ENCODE measurements at places on chromosomes 4 and X.

GRCh38 chrX:11757719-11758399, at the start of gene MSL3:
MSL3 (plus strand) TSS chrX:11758237; CDS start chrX:11758264, 27 bp downstream.
- peak; percentile 75 for DNase-seq

DNA sequence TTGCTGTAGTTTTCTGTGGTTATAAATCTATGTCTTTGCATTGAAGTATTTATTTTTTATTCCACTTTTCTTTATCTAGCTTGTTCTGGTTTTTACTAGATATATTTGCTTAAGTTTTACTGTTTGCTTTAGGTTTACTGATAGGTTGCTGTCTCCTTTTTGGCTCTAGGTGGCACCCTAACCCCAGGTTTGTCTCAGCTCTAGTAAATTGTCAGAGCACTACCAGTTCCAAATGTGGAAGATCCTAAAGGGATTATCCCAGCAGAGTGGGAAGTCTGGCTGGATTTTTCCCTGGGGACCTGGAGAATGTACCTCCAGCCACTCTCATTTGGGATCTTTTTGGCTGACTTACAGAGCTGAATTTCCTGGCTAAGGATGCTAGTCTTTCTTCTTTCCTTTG, 106.1 kb downstream of the PBDC1 start:
- peak; percentile 32 for DNase-seq

DNA sequence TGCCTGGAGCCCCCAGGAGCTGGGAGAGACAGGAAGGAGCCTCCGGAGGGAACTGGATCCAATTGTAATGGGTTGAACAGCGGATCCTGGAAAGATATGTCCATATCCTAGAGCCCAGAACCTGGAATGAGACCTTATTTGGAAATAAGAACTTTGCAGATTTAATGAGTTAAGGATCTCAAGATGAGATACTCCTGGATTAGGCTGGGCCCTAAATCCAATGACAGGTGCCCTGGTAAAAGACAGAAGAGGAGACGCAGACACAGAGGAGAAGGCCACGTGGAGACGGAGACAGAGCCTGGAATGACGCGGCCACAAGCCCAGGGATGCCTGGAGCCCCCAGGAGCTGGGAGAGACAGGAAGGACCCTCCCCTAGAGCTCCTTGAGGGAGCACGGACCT, 34.1 kb downstream of the P2RY8 start:
- no peak for DNase-seq

DNA sequence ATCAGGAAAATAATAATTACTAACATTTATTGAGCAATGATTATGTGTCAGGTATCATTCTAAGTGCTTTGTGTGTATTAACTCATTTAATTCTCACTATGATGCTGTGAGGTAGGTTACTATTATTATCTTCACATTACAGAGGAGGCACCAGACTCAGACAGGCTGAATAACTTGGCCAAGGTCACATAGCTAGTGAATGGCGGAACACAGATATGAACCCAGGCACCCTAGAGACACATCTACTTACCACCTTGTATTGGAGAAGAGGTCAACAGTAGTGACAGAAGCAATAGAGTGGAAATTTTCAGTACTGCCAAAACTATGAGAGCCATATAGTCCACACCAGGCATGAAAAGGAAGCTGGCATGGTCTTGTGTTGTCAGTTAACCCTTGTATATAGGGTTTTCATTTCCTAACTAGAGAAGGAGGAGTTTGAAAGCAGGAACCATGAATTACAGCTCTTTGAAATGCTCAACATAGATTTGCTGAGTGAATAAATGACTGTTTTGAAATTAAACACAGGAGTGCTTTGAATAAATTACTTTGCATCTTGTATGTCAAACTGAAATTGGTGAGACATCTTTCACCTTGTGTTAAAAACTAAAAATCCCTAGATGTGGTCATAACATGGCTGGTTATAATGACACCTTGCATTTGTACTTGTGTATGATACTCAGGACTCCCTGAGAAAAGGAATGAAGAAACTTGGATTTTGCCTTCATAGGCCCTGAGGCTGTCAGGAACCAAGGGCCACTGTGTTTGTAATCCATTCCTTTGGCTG, 71.8 kb downstream of the RTL9 start:
- no peak for DNase-seq

GRCh38 chr4:162061214-162061613, 102.6 kb downstream of the FSTL5 start:
- no peak for DNase-seq

- DNase-seq, result no peak
These were observed 116.8 kb downstream of the AFAP1 start for GRCh38 chr4:7822877-7823276.

DNA sequence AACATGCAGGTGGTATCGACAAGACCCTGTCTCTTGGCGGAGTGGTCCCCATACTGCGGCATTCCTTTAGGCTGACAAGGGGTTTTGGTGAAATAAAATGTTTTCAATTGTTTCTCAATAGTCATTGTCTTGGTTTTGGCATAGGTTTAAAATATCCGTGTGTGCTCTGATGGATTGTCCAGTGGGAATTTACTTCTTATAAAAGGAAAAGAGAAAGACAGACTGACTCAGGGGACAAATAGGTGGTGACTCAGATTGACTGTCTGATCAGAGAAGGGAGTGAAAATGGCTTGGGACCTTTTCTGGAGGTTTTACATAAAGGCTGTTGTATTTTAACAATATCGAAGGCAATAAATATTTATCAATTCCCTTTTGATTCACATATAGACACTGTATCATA, 129.8 kb downstream of the SORBS2 start:
- no peak for DNase-seq

GRCh38 chr4:7596918-7597606, 162.3 kb upstream of the PSAPL1 start:
- DNase-seq, result no peak

GRCh38 chr4:75099321-75099720, 166.4 kb downstream of the PARM1 start:
- DNase-seq, result peak; percentile 30

- no peak for DNase-seq
These were observed 550.9 kb upstream of the BOD1L1 start for GRCh38 chr4:14178421-14178820.

GRCh38 chr4:107719207-107719921, 670 bp downstream of the PAPSS1 start:
- DNase-seq, result peak; percentile 17

GRCh38 chr4:106426069-106426468, 57.5 kb upstream of the GIMD1 start:
- no peak for DNase-seq

DNA sequence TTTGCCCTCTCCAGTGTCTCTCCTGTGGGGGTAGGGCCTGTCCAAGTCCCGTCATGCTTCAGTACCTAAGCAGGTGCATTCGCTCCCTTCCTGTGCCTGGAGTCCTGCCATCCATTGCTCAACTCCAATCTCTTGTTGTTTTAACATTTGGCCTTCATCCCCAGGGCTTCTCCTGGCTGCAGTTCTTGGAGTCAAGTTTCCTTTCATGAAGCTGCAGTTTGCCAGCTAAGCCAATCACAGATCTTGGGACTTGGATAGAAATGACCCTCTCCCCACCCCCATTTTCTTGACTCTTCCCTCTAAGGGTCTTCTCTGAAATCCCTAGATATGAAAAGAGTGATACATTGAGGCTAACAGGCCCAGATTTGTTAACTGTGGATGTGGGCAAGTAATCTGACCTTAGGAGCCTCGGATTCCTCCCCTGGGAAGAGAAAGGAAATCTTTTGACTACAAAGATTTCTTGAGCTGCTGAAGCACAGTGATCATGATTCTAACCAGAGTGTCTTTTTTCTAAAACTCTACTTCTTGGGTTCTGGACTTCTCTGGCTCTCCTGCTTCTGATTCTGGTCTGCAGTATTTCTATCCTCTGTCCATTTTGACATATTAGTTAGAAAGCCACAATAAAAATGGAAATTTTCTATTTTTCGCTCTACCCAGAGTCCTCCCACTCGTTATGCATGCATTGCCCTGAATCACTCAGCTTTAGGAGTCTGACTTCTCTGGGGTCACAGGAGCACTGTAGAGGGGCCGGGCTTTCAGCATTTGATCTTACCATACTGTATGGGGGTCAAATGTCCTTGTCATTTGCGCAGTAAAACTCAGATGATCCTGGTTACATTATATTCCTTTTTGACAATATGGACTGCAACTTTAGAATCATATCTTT, 61.0 kb downstream of the CHRNA9 start:
- no peak for DNase-seq

DNA sequence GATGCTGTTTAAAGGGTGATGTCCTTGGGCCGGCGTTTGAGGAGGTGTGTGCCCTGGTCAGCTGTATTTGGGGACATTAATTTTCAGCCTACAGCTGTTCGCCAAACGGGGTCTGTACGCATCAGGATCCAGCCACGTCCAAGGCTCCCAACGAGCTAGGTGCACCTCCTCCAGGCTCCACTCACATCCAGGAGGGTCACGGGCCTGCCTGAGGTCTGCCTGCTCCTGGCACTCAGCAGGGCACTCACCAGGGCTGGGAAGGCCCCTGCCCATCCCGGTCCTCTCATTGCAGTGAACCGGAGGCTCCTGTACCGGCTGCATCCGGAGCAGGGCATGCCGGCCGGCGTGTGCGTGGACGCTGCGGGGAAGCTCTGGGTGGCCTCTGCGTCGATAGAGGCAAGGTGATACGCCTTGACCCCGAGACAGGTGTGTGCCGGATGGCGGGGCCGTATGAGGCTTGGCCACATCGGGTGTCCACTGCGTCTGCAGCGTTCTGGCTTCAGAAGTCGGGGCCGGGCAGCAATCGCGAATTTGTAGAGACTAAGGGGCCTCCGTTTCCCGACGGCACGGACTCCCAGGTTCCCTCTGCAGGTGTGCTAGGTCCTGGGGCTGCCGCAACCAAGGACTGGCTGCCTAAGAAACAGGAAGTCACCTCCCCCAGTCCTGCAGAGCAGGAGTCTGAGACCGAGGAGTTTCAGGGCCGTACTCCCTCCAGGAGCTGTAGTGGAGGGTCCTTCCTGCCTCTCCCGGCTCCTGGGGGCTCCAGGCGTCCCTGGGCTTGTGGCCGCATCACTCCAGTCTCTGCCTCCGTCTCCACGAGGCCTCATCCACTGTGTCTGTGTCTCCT, 27.5 kb upstream of the PLCXD1 start:
- no peak for DNase-seq

DNA sequence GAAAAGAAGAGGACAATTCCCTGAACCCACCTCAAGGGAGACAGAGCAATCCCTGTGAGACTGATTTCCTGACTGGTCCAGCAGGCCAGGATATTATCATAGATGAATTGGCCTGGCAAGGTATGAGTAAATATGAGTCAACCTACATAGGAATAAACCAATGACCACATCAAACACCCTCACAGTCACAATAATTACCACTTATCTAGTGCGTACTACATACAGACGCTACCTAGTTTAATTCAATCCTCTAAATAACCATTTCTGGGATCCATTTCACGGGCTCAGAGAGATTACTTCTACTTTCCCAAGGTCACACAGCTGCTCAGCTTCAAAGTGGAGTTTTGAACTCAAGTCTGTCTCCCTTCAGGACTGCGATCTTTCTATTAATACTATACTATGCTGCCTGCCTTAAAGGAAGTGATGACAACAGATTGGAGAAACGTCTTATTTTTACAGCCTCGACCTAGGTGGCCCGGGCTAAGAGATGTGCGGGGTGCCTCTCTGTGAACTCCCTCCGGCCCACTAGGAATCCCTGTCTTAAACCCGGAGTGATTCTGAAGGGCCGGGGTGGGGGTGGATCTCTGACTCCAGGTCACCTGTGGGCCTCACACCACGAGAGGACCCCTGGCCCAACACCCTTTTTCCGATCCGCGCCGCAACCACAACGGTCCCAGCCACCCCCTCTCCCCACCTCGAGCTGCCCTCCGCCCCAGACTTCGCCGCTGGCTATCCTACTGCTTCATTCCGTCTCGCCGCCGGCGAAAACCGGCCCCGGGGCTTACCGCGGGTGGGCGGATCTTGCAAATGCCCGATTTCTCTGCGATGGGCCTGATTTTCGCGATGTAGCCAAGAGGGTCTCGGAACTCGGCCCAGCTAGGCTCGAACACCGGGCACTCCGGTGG, 800 bp downstream of the KDM5C start:
- DNase-seq, result no peak

DNA sequence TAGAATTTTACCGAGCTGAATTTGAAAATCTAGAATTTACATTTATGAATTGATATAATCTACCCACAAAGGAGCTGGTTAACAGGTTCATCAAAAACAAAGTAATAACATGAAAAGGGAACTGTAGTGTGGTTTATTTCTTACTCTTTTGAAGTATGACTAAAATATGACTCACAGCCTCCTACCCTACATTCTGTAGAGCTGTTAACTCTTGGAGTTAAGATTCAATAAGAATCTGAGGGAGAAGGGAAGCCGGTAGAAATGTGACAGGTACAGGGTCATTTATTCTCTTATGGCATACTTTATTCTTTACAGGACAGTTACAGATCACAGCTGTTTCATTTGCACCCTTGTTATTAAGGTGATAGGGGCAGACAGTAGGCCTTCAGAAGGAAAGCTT, 132.2 kb upstream of the FAM47B start:
- DNase-seq, result no peak

DNA sequence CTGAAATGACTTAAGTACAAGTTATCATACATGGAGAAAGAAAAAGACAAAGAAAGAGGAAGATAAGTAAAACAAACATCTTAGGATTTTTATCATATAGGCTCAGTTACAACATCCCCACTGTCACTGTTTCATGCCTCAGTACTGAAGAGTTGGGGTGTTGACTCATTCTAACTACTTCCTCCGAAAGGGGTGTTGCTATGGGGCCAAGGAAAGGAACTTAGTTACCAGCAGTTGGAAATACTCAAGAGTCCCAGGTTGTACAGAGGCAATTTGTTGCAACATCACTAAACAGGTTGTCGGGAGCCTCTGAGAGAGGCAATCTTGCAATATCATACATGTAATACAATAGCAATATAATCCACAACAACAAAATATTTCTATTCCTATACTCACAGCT, 1264.7 kb downstream of the PCDH7 start:
- DNase-seq, result no peak

- no peak for DNase-seq
These were observed 14.8 kb downstream of the SOWAHB start for GRCh38 chr4:76883147-76883546.
